ENCODE measurements at places on chromosomes 4 and X. TPM values are rescaled to one million over a fixed set of nuclear protein-coding genes. Genes with fewer than 3 reads are reported as not detected.

EDNRA gene
- total RNA-seq, result not detected

ZNF157 gene
- total RNA-seq, result 0.18 TPM

- no peak overlapping the region for H3K27ac ChIP-seq
- no peaks in the 10 kb centered on the region for H3K27me3 ChIP-seq
- no peaks in the 10 kb centered on the region for H3K4me1 ChIP-seq
- no peak for DNase-seq
- peaks cover 49% of the 10 kb centered on the region for H3K36me3 ChIP-seq
- no peak overlapping the region for H3K4me3 ChIP-seq
Observed at GRCh38 chr4:98369322-98369721, 108.1 kb downstream of the RAP1GDS1 start.

DNA sequence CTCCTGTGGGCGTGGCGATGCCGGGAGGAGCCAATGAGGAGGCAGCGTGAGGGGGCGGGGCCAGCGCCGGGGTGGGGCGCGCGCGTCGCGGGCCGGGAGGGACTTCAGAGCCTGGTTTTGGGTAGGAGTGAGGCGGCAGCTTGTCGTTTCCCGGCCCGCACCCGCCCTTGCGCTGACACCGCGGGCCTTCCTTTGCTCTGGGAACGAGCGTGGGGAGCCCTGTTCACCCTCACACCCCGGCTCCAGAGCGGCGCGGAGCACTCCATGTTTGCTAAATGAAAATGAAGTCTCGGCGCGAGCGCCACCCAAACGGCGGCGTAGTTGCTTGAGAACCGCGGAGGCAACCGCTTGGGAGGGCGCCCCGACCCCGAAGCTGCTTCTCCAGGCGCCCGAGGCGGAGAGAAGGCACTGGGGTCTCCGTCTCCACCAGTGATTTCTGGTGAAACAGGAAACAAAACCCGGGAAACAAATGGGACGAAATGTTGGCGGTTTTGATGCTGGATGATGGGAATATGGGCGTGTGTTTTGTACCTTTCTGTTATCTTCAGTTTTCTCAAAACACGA is 497 bp upstream of the GRPEL1 start:
- H3K27ac ChIP-seq, result peak overlapping the region; percentile 88
- H3K27me3 ChIP-seq, result peaks cover 16% of the 10 kb centered on the region
- peak overlapping the region; percentile 90 for H3K4me3 ChIP-seq
- H3K4me1 ChIP-seq, result peaks cover 54% of the 10 kb centered on the region

DNA sequence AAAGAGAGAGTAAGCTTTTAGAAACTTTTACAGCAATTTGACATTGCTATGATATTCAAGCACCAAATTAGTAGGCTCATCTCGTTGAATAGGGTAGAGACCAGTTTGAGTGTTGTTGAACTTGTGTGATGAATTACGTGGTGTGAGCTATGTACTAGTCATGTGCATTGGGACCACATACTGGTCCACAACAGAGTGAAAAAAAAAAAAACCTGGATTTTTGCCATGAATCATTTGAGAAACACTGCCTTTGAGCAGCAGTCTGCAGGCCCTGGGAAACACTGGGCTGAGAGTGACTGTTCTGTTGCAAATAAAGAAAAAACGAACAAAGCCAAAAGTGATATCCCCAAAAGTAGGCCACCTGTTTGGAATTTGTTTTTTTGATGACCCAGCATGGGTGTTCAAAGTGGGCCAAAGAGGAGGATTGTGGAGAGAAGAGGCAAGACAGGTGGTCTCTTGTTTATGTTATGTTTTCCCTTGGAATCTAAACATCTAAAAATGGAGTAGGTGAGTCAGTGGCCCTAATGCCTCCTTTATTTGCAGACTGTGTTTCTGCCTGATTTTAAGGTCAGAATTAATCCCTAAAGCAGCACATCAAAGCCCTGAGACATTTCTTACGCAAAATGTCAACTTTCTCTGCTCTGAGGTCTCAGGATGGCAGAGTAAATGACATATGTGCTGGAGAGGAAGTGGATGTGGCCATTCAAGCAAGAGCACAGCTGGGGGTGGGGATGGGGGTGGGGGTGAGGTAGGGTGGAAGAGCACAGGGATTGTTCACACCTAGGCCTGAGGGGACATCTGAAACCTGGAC is 33.5 kb downstream of the TAF7L start:
- H3K4me3 ChIP-seq, result no peak overlapping the region
- peaks cover 4% of the 10 kb centered on the region for H3K4me1 ChIP-seq
- no peaks in the 10 kb centered on the region for H3K27me3 ChIP-seq
- DNase-seq, result no peak

YIPF7 gene
- total RNA-seq, result not detected

DNA sequence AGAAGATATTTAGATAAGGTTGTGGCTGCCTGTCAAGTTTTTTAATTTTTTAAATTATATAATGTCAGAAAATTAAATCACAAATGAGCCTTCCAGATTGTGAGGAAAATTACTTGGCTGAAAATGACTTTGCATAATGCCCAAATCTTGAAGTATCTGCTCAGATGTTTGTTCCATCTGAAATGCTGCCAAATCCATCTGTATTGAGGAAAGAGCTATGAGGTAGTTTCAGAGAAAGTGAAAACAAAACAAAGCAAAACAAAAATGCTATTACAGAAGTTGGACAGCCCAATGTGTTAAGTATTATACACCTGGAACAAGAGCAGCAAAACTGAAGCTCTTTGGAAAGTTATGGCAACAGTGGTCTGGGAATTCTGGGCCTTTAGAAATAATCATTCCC is 23.3 kb upstream of the GUCY1B1 start:
- H3K27me3 ChIP-seq, result peaks cover 1% of the 10 kb centered on the region
- DNase-seq, result no peak
- no peak overlapping the region for H3K27ac ChIP-seq
- H3K36me3 ChIP-seq, result no peaks in the 10 kb centered on the region
- H3K4me1 ChIP-seq, result no peaks in the 10 kb centered on the region

DNA sequence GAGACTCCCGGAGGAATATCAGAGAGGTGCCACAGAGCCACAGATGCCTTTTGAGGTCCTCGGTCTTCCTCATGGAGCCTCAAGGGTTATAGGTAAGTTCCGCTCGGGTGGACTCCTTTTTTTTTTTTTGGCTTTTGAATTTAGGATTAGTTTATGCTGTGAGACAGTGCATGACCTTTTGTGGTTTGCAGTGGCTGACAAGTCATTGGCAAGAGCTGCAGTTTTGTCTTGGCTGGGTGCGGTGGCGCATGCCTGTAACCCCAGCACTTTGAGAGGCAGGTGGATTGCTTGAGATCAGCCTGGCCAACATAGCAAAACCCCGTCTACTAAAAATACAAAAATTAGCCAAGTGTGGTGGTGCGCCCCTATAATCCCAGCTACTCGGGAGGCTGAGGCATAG is 4.5 kb upstream of the GRSF1 start:
- H3K36me3 ChIP-seq, result no peaks in the 10 kb centered on the region
- no peaks in the 10 kb centered on the region for H3K27me3 ChIP-seq
- H3K27ac ChIP-seq, result no peak overlapping the region
- no peak overlapping the region for H3K4me3 ChIP-seq

- H3K27me3 ChIP-seq, result no peaks in the 10 kb centered on the region
- no peak overlapping the region for H3K27ac ChIP-seq
- no peak for DNase-seq
- H3K4me1 ChIP-seq, result peaks cover 50% of the 10 kb centered on the region
- H3K4me3 ChIP-seq, result no peak overlapping the region
Observed at GRCh38 chr4:102623622-102624021, 122.5 kb downstream of the NFKB1 start.

DNA sequence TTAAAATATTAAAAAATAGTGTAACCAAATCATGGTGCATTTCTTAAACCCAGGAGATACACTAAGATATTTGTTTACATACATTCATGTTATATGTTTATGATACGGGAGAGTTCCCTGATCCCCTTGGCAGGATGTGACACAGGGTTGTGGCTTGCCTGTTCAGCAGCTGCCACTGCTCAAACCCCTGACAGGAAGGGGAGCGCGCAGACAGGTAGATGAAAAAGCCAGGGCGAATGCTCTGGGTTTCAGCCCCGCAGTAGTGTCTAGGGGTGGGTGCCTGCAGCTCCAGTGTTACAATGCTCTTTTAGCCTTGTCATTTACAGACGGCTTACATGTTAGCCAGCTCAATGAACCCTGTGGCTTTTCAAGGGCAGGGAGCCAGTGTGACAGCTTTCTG is 1343.8 kb upstream of the IGFBP7 start:
- H3K4me3 ChIP-seq, result no peak overlapping the region
- no peaks in the 10 kb centered on the region for H3K36me3 ChIP-seq
- H3K4me1 ChIP-seq, result no peaks in the 10 kb centered on the region
- no peak for DNase-seq

GRCh38 chrX:75603833-75604232 is 81.0 kb upstream of the ZDHHC15 start:
- DNase-seq, result no peak
- H3K36me3 ChIP-seq, result no peaks in the 10 kb centered on the region
- no peaks in the 10 kb centered on the region for H3K27me3 ChIP-seq
- no peak overlapping the region for H3K27ac ChIP-seq

TMEM35A gene
- total RNA-seq, result not detected

GRCh38 chr4:88752076-88752463 is 54.4 kb upstream of the NAP1L5 start:
- H3K27me3 ChIP-seq, result no peaks in the 10 kb centered on the region
- no peak for DNase-seq
- H3K4me3 ChIP-seq, result no peak overlapping the region
- H3K27ac ChIP-seq, result no peak overlapping the region

DNA sequence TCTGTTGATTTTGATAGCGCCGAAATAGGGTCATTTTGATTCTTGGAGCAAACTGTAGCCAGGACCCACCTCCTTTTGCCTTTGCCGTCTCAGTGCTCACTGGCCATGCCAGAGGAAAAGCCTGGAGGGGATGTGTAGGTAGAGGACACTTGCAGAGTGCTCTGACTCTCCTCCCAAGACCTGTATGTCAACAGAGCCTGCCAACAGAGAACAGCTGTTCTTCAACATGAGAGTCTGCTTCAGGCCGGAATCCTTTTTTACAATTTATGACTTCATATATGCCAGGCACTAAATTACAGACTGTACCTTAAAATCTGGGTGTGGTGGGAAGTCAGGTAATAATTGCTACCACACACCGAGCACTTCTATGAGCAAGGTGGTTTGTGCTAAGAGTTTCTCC is 94.2 kb downstream of the KDR start:
- no peak overlapping the region for H3K27ac ChIP-seq
- DNase-seq, result no peak
- no peaks in the 10 kb centered on the region for H3K4me1 ChIP-seq
- H3K36me3 ChIP-seq, result no peaks in the 10 kb centered on the region
- no peaks in the 10 kb centered on the region for H3K27me3 ChIP-seq

DNA sequence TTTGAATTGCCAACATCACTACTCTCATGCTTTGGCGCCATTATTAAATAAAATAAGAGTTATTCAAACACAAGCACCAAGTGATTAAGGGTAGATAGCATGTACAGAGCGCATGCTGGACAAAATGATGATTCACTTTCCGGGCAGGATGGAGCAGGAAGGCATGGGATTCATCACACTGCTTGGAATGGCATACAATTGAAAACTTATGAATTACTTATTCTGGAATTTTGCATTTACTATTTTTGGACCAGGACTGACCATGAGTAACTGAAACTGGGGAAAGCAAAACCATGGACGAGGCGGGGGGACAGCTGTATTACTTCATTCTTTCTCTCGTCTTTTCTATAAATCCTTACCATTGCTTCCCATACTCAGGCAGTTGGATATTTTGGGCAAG is 28.5 kb upstream of the FGF5 start:
- no peaks in the 10 kb centered on the region for H3K36me3 ChIP-seq
- H3K27ac ChIP-seq, result no peak overlapping the region
- H3K27me3 ChIP-seq, result peaks cover 15% of the 10 kb centered on the region
- no peak for DNase-seq
- H3K4me1 ChIP-seq, result no peaks in the 10 kb centered on the region

GRCh38 chr4:93918856-93919255 is 90.3 kb downstream of the ATOH1 start:
- no peak for DNase-seq
- H3K4me3 ChIP-seq, result no peak overlapping the region
- no peaks in the 10 kb centered on the region for H3K4me1 ChIP-seq
- H3K27ac ChIP-seq, result no peak overlapping the region

SLC9A7 gene
- 12.0 TPM for total RNA-seq

- H3K27ac ChIP-seq, result no peak overlapping the region
- DNase-seq, result no peak
- H3K4me1 ChIP-seq, result peaks cover 26% of the 10 kb centered on the region
- H3K4me3 ChIP-seq, result no peak overlapping the region
- no peaks in the 10 kb centered on the region for H3K27me3 ChIP-seq
- H3K36me3 ChIP-seq, result peaks cover 21% of the 10 kb centered on the region
Observed at GRCh38 chrX:154530286-154530685, 14.3 kb upstream of the FAM3A start.

AGTR2 gene
- total RNA-seq, result not detected

DNA sequence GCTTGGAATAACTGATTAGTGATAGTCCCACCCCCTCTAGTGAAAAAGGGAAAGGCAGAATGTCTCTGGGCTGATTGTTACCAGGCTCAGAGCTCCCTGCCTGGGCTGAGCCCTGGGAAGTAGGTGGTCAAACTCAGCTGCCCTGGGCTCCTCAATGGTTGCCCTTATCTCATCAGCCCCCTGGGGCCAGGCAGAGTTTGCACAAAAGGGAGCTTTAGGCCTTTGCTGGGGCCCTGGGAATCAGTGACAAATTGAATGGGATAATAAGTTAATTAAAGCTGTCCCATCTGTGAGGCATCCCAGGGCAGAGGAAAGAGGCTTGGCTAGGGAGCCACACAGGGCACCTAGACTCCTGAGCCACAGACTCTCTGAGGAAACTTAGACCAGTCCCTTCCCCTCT is 89.0 kb downstream of the EFNB1 start:
- H3K4me1 ChIP-seq, result peaks cover 4% of the 10 kb centered on the region
- no peaks in the 10 kb centered on the region for H3K27me3 ChIP-seq
- no peak overlapping the region for H3K4me3 ChIP-seq
- no peak for DNase-seq

DNA sequence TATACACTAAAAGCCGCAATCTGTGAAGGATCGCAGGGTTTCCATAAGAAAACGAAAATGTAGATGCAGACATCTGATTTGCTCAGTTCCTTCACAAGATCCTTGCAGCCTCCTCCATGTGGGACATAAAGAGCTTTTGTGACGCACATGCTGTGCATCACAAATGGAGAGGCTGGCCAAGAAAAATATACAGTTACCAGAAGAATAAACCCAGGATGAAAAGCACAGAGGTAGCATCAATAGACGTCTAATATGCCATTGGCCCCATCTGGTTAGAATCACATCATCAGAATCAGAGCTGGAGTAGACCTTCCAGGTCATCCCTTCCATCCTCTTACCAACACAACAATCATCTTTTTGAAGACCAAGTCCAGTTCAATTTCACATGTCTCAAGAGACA is 517.4 kb downstream of the RAB28 start:
- H3K4me3 ChIP-seq, result no peak overlapping the region
- no peak for DNase-seq
- no peaks in the 10 kb centered on the region for H3K36me3 ChIP-seq
- H3K4me1 ChIP-seq, result no peaks in the 10 kb centered on the region
- H3K27ac ChIP-seq, result no peak overlapping the region

LNX1 gene
- total RNA-seq, result not detected

MGAT4D gene
- not detected for total RNA-seq

CDS1 gene
- 0.53 TPM for total RNA-seq

FAM184B gene
- total RNA-seq, result not detected

DNA sequence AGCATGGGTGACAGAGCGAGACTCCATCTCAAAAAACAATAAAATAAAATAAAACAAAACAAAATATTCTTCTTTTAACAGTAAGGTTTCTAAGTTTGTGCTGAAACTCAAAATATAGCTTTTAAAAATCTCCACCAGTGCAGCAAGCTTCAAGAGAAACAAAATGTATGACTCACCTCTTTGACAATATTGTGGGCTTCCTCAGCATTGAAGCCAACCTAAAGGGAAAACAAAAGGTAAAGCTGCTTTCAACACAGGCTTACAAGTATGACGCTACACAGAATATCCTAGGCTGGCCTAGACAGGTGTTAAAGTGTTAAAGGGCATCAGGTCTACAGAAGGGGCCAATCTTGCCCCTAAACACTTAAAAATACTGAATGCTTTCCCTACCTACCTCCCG is 1.2 kb downstream of the DYNLT3 start:
- H3K27me3 ChIP-seq, result no peaks in the 10 kb centered on the region
- H3K27ac ChIP-seq, result peak overlapping the region; percentile 70
- peaks cover 8% of the 10 kb centered on the region for H3K36me3 ChIP-seq
- peak overlapping the region; percentile 75 for H3K4me3 ChIP-seq

All from activated CD4-positive, alpha-beta memory T cell treated with anti-CD3 and anti-CD28 coated beads, Interleukin-2, amount 10 ng/mL, durations not matched to agents 7 days and 5 days (primary cell).